NCI-H187 (cell line): ENCODE measurements at places on chromosomes 6 and 20.

DNA sequence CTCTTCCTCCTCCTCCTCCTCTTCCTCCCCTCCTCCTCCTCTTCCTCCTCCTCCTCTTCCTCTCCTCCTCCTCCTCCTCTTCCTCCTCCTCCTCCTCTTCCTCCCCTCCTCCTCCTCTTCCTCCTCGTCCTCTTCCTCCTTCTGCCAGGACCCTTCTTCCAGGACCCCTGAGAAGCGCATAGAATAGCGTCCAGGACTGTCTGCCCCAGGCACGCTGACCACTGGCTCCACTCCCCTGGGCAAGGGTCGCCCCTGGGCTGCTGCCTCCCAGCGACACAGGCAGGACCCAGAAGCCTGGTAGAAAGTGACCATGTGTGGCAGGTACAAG lies 42.4 kb upstream of the BHLHE23 start:
- DNase-seq: no peak

DNA sequence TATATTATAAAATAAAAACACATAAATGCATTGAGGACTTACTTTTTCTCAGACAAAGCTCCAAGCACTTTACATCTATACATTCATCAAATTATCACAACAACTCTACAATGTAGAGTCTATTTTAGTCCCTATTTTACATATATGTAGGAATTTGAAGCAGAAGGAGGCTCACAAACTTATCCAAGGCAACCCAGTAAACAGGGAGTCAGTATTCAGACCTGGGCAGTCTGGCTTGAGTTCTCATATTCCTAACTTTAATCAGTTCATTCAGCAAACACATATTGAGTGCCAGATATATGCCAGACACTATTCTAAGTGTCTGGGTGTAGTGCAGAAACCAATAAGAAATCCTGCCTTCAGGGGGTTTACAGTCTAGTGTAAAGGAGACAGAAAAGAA lies 129.2 kb downstream of the C6orf58 start:
- no peak for DNase-seq

- DNase-seq: no peak
Observed at GRCh38 chr6:156963712-156964700, 186.8 kb downstream of the ARID1B start.

DNA sequence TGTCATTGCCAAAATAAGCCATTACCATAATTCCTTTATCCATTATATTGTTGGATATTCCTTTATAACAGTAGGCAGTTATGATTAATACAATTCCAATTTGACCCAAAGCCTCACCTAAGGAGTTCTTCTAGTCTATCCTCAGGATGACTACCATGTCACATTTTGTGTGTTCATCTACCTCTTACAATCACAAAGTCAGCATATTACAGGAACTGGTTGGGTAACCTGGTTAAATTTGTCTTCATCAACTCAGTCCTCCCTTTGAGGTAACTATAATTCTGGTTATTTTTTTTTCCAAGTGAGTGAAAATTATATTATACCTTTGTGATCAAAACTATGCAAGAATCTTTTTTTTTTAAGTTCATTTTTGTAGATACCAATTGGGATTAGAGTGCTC lies 540.5 kb downstream of the BTBD3 start:
- DNase-seq: no peak
